Neural progenitor cell (in vitro differentiated cells): ENCODE measurements at places on chromosomes 6 and 20.

DNA sequence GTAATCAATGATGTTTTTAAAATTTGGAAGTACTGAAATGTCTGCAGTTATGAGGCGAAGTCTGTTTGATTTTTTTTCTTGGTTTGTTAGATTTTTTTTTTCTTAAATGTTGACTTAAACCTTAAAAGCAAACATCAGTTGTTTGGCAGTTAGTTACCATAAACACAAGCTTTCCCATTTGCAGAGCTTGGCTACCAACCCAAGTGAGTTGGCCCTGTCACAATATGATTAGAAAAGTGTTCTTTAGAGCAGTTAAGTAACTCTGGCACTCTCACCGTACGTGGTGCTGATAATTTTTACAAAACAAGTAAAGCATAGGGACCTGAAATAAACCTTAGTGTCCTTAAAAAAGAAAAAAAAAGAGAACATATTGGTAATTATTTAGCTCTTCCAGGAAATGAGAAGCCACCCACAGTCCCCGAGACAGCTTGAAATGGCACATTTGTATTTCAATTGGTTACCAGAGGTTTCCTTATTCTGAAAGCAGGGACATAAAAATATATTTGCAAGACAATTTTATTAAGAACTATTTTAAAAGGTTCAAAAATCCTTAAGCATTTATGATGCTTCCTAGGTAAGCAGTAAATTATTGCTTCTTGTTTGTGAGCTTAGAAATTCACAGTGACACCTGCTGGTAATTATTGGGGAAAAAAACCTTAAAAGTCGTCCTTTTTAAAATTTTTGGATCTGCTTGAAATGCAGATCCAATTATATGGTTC lies 3.9 kb downstream of the HEY2 start:
- peaks cover 48% of the 10 kb centered on the region for H3K27me3 ChIP-seq
- peak; percentile 8 for DNase-seq
- no peak overlapping the region for H3K27ac ChIP-seq
- no peaks in the 10 kb centered on the region for H3K36me3 ChIP-seq
- peaks cover 15% of the 10 kb centered on the region for H3K4me1 ChIP-seq
- H3K4me3 ChIP-seq = no peak overlapping the region

DNA sequence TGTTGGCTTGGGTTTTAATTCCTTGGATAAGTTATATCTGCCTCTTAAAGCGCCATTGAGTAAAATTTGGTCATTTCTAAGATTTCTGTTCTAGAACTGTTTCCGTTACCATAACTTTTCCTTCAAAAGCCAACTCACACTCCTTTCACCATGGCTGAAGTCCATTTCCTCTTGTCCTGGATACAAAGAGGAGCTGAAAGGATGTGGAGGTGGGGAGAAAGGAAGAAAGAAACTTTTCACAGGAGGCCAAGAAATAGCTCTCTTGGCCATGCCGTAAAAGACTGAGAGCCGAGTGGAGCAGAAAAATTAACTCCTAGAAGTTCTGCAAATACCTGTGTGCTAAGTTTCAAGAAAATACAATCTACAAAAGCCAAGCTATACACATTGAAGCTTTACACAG lies 21.6 kb downstream of the GABBR1 start:
- H3K27me3 ChIP-seq = no peaks in the 10 kb centered on the region
- H3K4me3 ChIP-seq = no peak overlapping the region
- peaks cover 10% of the 10 kb centered on the region for H3K36me3 ChIP-seq
- H3K4me1 ChIP-seq = peaks cover 3% of the 10 kb centered on the region
- DNase-seq = no peak

DNA sequence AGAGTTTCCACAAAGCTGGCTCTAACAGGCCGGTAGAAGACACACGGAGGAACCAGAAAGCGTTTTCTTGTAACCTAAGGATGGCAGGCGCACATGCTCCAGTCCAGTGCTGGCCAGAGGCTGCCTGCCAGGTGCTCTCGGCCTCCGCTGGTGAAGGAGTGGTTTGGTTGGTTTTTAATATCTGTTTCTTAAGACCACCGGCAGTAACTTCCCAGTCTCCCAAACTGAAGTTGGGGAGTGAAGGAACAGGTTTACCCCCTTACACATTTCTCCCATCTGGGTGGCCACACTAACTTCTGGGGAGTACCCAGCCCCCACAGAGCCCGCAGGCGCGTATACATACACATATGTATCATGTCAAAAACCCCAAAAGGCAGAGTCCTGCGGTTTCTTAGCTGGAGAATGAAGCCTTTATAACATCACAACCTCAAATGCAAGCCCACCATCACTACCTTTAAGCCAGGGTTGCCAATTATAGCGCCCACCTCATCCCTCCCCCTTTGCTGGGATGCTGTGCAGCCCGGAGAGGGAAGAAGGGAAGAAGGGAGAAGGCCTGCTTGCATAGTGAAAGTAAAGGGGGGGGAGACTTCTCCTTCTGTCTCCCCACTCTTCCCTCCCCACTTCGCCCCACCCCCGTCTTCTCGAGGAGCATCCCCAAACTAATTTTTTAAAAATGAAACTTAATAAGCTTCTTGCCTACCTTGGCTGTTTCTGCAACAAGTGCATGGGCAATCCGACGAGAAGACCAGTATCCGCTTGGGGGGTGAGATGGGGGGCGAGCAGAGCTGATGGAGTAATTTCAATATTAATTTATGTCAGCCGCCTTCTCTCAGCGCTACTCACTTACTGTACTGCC lies 1.0 kb downstream of the TRERF1 start:
- H3K27me3 ChIP-seq = no peaks in the 10 kb centered on the region
- peak overlapping the region; percentile 70 for H3K27ac ChIP-seq
- H3K4me1 ChIP-seq = peaks cover 34% of the 10 kb centered on the region

GRCh38 chr6:10420546-10421157 lies 5.8 kb upstream of the TFAP2A start:
- H3K4me1 ChIP-seq = peaks cover 32% of the 10 kb centered on the region
- no peak overlapping the region for H3K4me3 ChIP-seq
- DNase-seq = no peak
- H3K36me3 ChIP-seq = no peaks in the 10 kb centered on the region
- H3K27me3 ChIP-seq = peaks cover 100% of the 10 kb centered on the region

GRCh38 chr20:9458138-9458796 lies 56.1 kb upstream of the LAMP5 start:
- no peaks in the 10 kb centered on the region for H3K36me3 ChIP-seq
- DNase-seq = peak; percentile 68
- no peak overlapping the region for H3K4me3 ChIP-seq
- no peaks in the 10 kb centered on the region for H3K4me1 ChIP-seq
- no peak overlapping the region for H3K27ac ChIP-seq

DNA sequence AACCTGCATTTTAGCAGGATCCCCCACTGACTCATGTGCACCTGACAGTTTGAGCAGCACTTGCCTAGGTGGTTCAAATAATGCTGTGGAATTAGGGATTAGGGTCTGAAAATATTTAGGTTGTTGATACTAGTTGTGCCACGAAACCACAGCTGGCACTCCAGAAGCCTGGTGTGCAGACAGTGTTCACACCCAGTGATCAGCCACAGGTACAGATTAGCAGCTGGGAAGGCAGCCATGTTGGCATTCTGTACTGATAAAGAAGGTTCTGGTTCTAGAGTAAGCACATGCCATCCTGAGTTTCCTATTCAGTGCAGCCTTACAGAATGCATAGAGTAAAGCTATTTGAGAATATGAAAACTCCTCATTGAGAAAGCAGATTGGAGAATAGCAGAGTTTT lies 30.1 kb downstream of the TMEM74B start:
- no peaks in the 10 kb centered on the region for H3K27me3 ChIP-seq
- no peak overlapping the region for H3K27ac ChIP-seq
- H3K4me1 ChIP-seq = no peaks in the 10 kb centered on the region
- no peak for DNase-seq
- H3K4me3 ChIP-seq = no peak overlapping the region

DNA sequence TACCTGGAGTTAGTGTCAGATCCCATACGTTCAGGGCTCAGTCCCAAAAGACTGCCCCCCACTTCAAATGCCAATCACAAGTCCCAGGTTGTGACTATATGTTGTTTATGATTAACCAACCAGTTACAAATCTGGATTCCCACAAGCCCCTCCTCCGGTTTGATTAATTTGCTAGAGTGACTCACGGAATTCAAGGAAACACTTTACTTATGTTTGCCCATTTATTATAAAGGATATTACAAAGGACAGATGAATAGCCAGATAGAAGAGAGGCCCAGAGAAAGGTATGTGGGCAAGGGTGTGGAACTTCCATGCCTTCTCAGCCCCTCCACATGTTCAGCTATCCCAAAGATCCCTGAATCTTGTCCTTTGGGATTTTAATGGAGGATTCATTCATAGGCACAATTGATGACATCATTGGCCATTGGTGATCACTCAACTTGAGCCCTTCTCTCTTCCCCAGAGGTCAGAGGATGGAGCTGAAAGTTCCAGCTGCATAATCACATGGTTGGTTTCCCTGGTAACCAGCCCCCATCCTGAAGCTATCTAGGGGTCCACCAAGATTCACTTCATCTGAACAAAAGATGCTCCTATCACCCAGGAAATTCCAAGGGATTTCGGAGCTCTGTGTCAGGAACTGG lies 2.0 kb downstream of the ECT2L start:
- peaks cover 12% of the 10 kb centered on the region for H3K4me1 ChIP-seq
- H3K27me3 ChIP-seq = peaks cover 24% of the 10 kb centered on the region
- H3K36me3 ChIP-seq = no peaks in the 10 kb centered on the region
- H3K27ac ChIP-seq = no peak overlapping the region
- no peak for DNase-seq

GRCh38 chr6:73513496-73513854 lies 7.4 kb downstream of the EEF1A1 start:
- no peak for DNase-seq
- H3K4me3 ChIP-seq = no peak overlapping the region
- no peaks in the 10 kb centered on the region for H3K27me3 ChIP-seq

DNA sequence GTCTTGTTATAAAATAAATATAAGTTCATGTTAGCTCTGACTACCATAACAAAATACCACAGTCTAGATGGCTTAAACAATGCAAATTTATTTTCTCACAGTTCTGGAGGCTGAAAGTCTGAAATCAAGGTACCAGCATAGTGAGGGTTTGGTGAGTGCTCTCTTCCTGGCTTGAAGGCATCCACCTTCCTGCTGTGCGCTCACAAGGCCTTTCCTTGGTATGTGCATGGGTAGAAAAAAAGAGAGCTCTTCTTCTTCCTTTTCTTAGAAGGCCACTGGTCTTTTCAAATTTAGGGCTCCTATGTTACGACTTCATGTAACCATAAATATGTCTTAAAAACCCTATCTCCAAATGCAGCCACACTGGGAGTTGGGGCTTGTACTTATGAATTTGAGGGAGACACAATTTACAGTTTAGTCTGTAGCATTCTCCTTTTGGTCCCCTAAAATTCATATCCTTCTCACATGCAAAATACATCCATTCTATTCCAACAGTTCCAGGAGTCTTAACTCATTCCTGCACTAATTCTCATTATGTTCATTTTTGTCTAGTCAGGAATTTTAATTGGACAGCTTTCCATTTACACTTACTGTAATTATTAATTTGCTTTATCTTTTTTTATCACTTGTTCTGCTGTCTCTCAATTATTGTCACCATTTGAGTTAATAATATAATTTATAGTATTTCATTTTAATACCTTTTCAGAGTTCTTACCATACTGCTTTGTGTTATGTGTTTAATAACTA lies 381.9 kb upstream of the EPHA7 start:
- DNase-seq = peak; percentile 21
- peaks cover 5% of the 10 kb centered on the region for H3K4me1 ChIP-seq
- no peaks in the 10 kb centered on the region for H3K27me3 ChIP-seq
- H3K36me3 ChIP-seq = no peaks in the 10 kb centered on the region
- no peak overlapping the region for H3K4me3 ChIP-seq
- no peak overlapping the region for H3K27ac ChIP-seq

GRCh38 chr6:7615611-7616383 lies 25.8 kb downstream of the SNRNP48 start:
- DNase-seq = peak; percentile 63
- no peak overlapping the region for H3K27ac ChIP-seq

- H3K4me3 ChIP-seq = no peak overlapping the region
- no peaks in the 10 kb centered on the region for H3K36me3 ChIP-seq
- H3K4me1 ChIP-seq = peaks cover 17% of the 10 kb centered on the region
- H3K27me3 ChIP-seq = no peaks in the 10 kb centered on the region
These were observed 164.8 kb upstream of the QKI start for GRCh38 chr6:163249651-163250101.

GRCh38 chr20:57834306-57835073 lies 124.7 kb upstream of the PMEPA1 start:
- DNase-seq = no peak
- H3K36me3 ChIP-seq = no peaks in the 10 kb centered on the region
- H3K4me3 ChIP-seq = no peak overlapping the region
- no peak overlapping the region for H3K27ac ChIP-seq

DNA sequence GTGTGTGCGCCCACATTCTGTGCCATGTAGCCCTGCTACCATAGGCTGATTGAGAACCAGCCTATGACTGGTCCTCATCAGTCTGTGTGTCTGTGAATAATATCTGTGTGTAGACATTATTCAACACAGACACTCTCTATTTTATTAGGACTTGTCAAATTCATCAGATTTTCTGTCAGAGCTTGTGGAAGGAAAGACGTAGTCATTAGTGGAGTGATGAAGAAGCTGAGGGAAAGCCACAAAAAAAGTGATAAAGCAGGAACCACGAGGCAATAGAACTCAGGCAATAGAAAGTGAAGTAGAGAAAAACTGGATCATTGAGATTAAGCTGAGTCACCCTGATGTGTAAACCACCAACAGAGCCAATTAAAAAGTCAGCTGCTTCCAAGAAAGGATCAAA lies 122.2 kb upstream of the MARCKS start:
- no peaks in the 10 kb centered on the region for H3K27me3 ChIP-seq
- no peak overlapping the region for H3K4me3 ChIP-seq
- no peak for DNase-seq
- peaks cover 15% of the 10 kb centered on the region for H3K4me1 ChIP-seq
- no peak overlapping the region for H3K27ac ChIP-seq
- no peaks in the 10 kb centered on the region for H3K36me3 ChIP-seq

DNA sequence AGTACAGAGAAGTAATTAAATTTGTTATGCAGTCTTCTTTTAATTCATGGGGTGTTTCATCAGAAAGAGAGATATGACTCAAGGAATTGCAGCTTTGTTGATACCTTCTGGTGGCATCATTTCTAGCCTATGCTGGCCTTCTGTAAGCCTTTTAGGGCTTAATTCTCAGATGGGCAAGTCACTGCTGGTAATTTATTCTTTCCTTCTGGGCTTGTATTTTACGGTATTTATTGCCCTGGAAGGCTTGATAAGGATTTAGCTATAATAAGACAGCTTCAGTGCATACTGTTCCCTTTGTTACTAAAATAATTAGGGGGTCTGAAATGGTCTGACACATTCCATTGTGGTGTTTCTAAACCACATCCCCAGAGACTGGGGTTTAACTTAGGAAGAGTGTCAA lies 57.9 kb upstream of the EMILIN3 start:
- no peak overlapping the region for H3K27ac ChIP-seq
- H3K4me1 ChIP-seq = no peaks in the 10 kb centered on the region
- H3K4me3 ChIP-seq = no peak overlapping the region
- DNase-seq = no peak
- H3K36me3 ChIP-seq = peaks cover 5% of the 10 kb centered on the region
